ENCODE measurements at places on chromosomes 1 and 21. TPM values are rescaled to one million over a fixed set of nuclear protein-coding genes. Genes with fewer than 3 reads are reported as not detected.

GRCh38 chr1:31930836-31931592, 7.2 kb downstream of the PTP4A2 start:
- peaks cover 71% of the 10 kb centered on the region for H3K4me1 ChIP-seq
- no peak for DNase-seq
- peak overlapping the region; percentile 98 for H3K27ac ChIP-seq
- H3K36me3 ChIP-seq = peaks cover 10% of the 10 kb centered on the region

GRCh38 chr1:171081314-171081753, 9.4 kb upstream of the FMO3 start:
- peak; percentile 62 for DNase-seq
- no peak overlapping the region for H3K27ac ChIP-seq
- no peaks in the 10 kb centered on the region for H3K4me1 ChIP-seq
- peaks cover 31% of the 10 kb centered on the region for H3K27me3 ChIP-seq
- no peak overlapping the region for H3K4me3 ChIP-seq

DNA sequence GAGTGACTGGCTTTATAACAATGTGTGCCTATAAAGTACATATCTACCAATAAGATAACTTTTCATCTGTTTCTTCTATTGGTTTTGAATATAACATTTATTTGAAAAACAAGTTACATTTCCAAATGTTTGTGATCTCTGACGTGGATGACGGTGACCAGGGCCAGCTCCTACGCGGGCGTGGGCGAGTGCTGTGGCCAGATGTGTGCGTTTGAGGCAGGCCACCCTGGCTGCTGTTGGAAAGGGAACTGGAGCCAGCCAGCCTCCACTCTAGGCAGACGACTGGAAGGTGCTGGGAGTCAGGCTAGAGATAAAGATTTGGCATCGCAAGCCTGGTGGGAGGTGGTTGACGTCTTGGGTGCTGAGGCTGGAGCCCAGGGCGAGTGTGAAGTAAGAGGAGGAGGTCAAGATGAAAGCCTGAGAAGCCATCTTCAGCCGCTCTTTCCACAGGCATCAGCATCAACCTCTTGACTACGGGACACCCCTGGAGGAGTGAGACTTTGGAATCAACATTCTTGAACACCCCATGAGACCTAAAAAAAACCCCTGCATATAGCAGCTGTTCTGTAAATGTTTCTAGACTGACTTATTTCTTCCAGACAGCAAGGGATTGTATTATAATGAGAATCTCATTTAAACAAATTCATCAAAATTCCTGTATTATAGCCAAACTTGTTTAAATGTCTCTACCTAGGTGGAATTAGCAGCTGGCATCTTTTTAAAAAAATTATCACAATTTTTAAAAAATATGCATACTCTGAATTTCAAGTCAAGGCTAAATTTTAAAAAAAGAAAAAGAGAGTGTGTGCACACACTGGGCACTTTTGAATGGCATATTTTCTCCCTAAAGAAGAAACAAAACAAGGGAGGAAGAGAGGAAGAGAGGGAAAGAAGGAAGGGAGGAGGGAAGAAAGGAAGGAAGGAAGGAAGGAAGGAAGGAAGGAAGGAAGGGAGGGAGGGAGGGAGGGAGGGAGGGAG, 112.5 kb upstream of the SLC44A3 start:
- no peaks in the 10 kb centered on the region for H3K27me3 ChIP-seq
- H3K4me1 ChIP-seq = peaks cover 13% of the 10 kb centered on the region
- no peak overlapping the region for H3K4me3 ChIP-seq
- DNase-seq = peak; percentile 33

DNA sequence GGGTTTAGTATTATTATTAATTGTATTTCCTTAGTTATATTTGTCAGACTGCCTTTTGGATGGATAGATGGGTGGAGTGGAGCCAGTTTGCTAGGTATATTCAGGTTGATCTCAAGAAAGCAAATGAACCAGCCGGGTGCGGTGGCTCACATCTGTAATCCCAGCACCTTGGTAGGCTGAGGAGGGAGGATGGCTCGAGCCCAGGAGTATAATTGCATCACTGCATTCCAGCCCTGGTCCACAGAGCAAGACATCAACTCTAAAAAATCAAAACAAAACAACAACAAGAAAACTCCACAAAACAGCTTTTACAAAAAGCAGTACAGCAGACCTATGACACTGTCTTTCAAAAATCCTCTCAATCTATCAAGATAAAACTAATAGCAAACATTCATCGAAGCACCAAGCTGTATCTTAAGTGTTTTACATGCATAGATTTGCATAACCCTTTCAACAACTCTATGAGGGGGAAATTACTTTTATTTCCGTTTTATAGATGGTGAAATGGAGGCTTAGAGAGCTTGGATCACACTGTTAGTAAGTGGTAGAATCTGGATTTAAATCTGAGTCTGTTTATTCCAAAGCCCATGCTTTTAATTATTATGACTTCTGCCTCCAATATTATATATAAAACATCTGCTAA, 25.5 kb downstream of the KMO start:
- no peak overlapping the region for H3K4me3 ChIP-seq
- peaks cover 10% of the 10 kb centered on the region for H3K4me1 ChIP-seq
- H3K27me3 ChIP-seq = no peaks in the 10 kb centered on the region
- no peak overlapping the region for H3K27ac ChIP-seq

DNA sequence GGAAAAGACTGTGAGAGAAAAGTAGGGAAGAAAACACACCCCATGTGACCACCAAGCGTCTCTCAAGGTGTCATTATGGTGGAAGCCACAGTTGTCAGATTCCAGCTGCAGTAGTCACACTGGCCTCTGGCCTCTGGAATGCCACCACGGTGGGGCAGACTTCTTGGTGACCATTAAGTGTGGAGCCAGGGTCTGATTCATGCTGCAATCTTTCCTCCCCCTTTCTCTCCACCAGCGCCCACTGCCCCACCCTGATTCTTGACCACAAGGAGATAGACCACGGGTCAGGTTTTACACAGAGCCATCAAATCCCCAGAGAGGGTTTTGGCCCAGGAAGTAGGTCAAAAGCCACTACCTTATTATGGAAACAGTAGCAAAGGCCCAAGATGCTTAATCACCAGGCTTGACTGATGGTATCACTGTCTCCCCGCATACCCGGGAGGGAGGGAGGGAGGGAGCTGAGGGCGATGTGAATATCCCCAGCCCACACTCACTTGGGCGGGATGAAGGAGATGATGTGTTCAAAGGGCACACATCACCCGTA, 52.7 kb upstream of the GRHL3 start:
- H3K36me3 ChIP-seq = no peaks in the 10 kb centered on the region
- peak overlapping the region; percentile 84 for H3K27ac ChIP-seq
- H3K4me3 ChIP-seq = no peak overlapping the region
- H3K27me3 ChIP-seq = no peaks in the 10 kb centered on the region
- peaks cover 20% of the 10 kb centered on the region for H3K4me1 ChIP-seq

- H3K4me3 ChIP-seq = no peak overlapping the region
- DNase-seq = peak; percentile 69
- no peaks in the 10 kb centered on the region for H3K27me3 ChIP-seq
- H3K27ac ChIP-seq = no peak overlapping the region
- H3K36me3 ChIP-seq = no peaks in the 10 kb centered on the region
These were observed 111.8 kb upstream of the PRMT6 start for GRCh38 chr1:106944721-106945120.

GRCh38 chr1:242827538-242827937, 303.0 kb upstream of the PLD5 start:
- peaks cover 54% of the 10 kb centered on the region for H3K27me3 ChIP-seq
- no peaks in the 10 kb centered on the region for H3K4me1 ChIP-seq
- no peak overlapping the region for H3K4me3 ChIP-seq
- no peak for DNase-seq

GRCh38 chr1:32786856-32787255, 30.3 kb downstream of the YARS1 start:
- H3K27me3 ChIP-seq = no peaks in the 10 kb centered on the region
- no peak overlapping the region for H3K27ac ChIP-seq
- H3K4me1 ChIP-seq = peaks cover 14% of the 10 kb centered on the region
- H3K36me3 ChIP-seq = peaks cover 53% of the 10 kb centered on the region
- DNase-seq = peak; percentile 38

- no peaks in the 10 kb centered on the region for H3K36me3 ChIP-seq
- peak; percentile 45 for DNase-seq
- H3K27me3 ChIP-seq = no peaks in the 10 kb centered on the region
- peaks cover 14% of the 10 kb centered on the region for H3K4me1 ChIP-seq
- H3K27ac ChIP-seq = peak overlapping the region; percentile 54
- no peak overlapping the region for H3K4me3 ChIP-seq
These were observed 95.4 kb upstream of the ERRFI1 start for GRCh38 chr1:8121261-8122159.

GRCh38 chr1:24058671-24059455, 53.1 kb downstream of the MYOM3 start:
- H3K4me1 ChIP-seq = no peaks in the 10 kb centered on the region
- no peak overlapping the region for H3K4me3 ChIP-seq
- no peak overlapping the region for H3K27ac ChIP-seq
- no peak for DNase-seq
- H3K36me3 ChIP-seq = no peaks in the 10 kb centered on the region

DNA sequence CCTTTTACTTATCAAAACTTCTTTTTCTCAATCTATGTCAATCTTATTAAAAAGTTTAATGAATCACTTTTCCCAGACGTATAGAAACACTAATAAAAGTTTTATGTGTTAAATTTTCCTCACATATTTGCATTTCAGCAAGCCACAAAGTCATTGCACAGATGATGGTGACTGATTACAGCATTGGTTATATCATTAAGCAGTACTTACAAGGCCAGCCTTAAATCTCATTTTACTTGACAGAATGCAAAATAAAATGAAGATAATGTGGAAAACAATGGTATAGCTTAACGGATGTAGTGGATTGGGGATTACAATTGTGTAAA, 39.5 kb downstream of the TMEM200B start:
- H3K4me1 ChIP-seq = no peaks in the 10 kb centered on the region
- H3K36me3 ChIP-seq = no peaks in the 10 kb centered on the region
- no peak for DNase-seq
- H3K27ac ChIP-seq = no peak overlapping the region
- no peaks in the 10 kb centered on the region for H3K27me3 ChIP-seq
- no peak overlapping the region for H3K4me3 ChIP-seq

- no peaks in the 10 kb centered on the region for H3K4me1 ChIP-seq
These were observed 34.9 kb downstream of the HMCN1 start for GRCh38 chr1:185769136-185769535.

DNA sequence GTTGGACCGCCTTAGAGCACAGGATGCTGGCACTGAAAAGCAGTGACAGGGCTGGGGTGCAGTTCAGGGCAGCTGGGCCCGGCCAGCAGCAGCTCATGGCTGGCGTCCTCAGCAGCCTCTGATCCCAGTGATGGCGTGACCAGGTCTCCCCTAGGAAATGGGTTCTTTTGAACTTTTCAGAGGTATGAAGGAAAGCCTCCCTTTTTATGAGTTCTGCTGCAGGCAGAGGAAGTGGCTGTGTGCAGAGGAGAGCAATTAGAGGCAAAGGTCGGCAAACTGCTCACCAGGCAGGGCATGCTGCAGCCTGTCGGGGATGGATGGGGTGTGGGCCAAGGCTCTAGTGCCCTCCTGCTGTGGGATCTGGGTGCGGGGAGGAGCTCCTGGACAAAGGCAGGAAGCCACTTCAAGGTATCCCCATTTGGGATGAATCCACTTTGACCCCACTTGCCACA, 45.6 kb upstream of the RAB4A start:
- no peak overlapping the region for H3K27ac ChIP-seq
- no peaks in the 10 kb centered on the region for H3K36me3 ChIP-seq
- H3K4me3 ChIP-seq = no peak overlapping the region
- no peaks in the 10 kb centered on the region for H3K27me3 ChIP-seq
- H3K4me1 ChIP-seq = peaks cover 58% of the 10 kb centered on the region
- peak; percentile 52 for DNase-seq

The COL11A1 gene
- not detected for total RNA-seq

The E2F2 gene
- 8.3 TPM for total RNA-seq

The FCRL5 gene
- total RNA-seq = not detected

The SPOCD1 gene
- 5.4 TPM for total RNA-seq

The PRDX1 gene
- 749 TPM for total RNA-seq

The CD1B gene
- not detected for total RNA-seq

The LIPI gene
- total RNA-seq = not detected
